ENCODE measurements at places on chromosomes 7 and 10.

DNA sequence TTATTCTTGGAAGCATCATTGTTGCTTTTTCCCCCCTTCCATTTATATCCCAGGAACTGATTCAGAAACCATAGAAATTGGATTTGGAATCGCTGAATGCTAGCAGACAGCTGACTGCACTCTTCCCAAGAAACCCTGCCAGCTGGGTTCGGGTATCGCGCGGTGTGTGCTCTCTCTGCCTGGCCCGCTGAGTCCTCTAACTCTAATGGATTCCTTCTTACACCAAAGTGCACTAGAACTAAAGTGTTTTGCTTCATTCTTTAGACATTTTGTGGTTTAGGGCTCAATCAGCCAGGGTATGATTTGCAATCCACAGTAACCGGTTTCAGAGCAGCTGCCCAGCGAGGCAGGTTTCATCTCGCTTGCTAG, 92.2 kb downstream of the EGFR start:
- no peak for DNase-seq

DNA sequence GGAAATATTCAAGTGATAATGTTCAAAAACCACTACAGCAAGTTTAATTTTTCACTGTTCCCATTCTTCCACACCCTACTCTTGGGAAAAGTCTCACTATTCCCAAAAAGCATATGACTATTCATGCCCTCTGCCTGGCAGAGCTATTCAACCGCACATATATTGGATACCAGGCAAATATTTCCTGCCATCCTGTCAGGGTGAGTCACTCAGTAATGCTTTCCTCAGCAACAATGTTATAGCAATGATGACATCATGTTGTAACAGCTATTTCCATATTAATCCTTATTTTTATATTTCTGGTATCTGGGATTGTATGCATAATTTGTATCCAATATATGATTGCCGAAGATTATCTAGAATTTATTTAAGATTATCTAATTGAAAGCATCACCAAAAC, 114.0 kb upstream of the PLXDC2 start:
- no peak for DNase-seq

GRCh38 chr7:138890499-138891445, 90.4 kb downstream of the KIAA1549 start:
- DNase-seq: no peak

- DNase-seq: no peak
Observed at GRCh38 chr10:67114945-67115344, 189.1 kb downstream of the LRRTM3 start.

- no peak for DNase-seq
Observed at GRCh38 chr10:79405221-79405994, 40.0 kb downstream of the ZCCHC24 start.

GRCh38 chr10:32139223-32140073, 83.2 kb upstream of the KIF5B start:
- no peak for DNase-seq

GRCh38 chr10:1968257-1969033, 231.1 kb upstream of the ADARB2 start:
- no peak for DNase-seq

DNA sequence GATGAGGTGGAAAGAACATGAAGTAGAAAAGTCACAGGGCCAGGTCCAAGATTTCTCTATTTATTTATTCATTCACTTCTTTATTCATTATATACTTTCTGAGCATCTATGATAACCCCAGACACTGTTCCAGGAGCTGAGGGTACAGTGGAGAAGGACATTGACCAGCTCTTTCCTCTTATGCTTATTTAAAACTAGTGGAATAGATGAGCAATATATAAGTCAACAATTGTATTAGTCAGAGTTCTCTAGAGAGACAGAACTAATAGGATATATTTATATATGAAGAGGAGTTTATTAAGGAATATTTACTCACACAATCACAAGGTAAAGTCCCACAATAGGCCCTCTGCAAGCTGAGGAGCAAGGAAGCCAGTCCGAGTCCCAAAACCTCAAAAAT, 15.0 kb upstream of the GPR37 start:
- DNase-seq: no peak

DNA sequence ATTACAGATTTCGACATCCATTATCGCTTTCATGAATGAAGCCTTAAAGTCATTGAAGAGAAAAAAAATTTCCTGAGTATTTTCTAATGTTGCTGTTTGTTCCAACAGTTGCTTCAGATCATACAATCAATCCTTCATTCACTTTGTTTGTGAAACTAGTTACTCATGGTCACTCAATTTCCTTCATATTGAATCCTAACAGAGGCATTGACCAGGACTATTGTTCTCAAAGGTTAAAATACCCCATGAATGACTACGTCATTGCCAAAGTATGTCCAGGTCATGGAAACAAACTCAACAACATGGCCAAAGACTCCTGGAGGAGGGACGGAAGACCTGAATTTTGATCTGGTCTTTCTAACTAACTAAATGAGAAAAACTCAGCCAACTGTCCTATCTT, 54.0 kb upstream of the ABCB5 start:
- no peak for DNase-seq

DNA sequence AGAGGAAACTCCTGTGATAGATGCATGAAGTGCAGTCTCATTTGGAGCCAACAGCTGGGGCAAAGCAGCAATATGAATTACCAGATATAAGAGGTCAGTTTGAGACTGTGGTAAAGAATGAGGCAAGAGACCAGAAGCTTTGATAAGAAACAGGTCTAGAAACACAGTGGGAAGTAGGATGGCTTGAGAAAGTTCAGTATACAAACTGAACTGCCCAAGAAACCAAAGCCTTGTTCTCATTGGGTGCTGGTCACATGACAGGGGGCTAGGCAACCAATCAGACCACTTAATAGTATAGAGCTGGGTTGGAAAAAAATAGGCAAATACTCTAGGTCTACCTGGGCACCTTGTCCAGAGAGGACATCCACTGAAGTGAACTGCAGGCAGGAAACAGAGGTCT, 46.2 kb upstream of the PLCE1 start:
- no peak for DNase-seq

GRCh38 chr10:50417486-50417885, 166.2 kb upstream of the ASAH2 start:
- DNase-seq: no peak

DNA sequence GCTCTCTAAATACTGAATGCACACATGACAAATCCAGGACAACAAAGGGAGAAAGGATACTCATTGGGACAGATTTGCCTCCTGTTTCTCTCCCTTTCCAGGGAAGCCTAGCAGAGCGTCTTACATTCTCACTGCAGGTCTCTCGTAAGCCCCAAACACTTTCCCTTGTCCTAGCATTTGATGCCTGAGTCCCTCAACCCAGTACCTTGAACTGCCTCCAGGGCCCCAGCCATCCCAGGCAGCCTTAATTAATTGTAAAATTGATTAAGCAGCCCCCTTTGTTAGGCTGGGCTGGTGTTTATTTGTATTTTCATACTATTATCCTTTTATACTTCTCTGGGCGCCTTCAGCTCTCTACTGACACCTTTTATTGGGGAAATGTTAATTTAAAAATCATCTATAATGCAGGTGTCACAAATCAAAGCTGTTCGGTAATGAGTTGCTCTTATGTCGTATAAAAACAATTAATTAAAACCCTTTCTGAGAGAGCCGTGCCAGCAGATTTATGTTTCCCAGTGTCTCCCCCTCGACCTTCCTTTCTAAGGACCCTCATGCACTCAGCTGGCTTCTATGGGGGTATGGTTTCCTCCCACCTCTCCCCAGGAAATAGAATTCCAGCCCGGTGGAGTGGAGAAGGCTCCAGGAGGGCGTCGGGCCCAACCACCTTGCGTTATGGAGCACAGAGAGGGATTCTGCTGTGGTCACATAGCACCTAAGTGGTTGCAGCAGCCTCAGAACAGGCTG, 243.8 kb downstream of the RPS24 start:
- no peak for DNase-seq

GRCh38 chr10:17138460-17139042, 8.9 kb upstream of the CUBN start:
- no peak for DNase-seq

- DNase-seq: no peak
Observed at GRCh38 chr7:129591868-129592267, 19.7 kb upstream of the NRF1 start.

DNA sequence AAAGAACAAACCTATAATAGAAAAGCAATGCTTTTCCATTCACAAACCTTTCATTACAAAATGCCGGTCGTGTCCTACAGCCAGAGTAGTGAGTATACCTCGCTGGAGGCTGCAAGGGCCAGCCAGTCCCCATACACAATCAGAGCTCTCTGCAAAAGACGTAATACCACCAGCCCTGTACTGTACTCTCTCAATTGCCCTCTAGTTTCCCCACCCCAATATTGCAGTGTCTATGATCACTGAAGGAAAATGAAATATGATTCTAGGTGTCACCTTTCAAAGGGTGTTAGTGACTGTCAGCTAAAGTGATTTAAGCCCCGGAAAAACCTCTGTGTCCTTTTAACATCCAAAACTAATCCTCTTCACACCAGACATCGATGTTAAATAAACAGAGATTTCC, 24.8 kb downstream of the PLXNA4 start:
- no peak for DNase-seq

DNA sequence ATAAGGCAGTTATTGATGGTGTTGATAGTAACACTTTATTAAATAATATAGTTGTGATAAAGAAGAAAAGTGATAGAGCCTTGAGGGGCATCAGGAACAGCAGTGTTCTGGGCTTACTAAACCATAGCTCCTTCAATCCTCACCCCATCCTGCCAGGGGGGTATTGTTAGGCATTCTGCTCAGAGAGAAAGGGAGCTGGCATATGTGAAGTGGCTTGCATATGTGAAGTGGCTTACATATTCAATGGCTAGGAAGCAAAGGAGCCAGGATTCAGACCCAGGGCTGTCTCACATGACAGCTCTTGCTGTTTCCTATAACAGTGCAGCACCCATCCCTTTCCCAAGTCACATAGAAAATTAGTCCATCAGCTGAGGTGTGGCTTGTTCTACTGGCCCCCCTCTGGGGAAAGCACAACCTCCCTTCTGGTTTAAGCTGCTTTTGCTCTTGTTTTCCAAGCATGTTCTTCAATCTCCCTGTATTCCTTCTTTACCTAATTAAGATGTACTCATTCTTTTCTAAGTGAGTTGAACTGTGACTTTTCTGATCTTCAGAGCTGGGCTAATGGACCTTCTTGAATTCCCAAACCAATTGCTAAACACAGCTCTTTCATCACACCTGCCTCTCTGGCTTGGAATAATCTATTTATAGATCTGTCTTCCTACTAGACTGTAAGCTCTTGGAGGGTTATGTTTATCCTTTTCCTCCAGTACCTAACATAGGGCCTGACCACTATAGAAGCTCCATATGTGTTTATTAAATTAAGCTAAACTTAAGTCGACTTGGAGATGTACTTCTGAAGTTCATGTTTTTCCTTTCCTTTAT, 108.7 kb upstream of the GLI3 start:
- DNase-seq: no peak

DNA sequence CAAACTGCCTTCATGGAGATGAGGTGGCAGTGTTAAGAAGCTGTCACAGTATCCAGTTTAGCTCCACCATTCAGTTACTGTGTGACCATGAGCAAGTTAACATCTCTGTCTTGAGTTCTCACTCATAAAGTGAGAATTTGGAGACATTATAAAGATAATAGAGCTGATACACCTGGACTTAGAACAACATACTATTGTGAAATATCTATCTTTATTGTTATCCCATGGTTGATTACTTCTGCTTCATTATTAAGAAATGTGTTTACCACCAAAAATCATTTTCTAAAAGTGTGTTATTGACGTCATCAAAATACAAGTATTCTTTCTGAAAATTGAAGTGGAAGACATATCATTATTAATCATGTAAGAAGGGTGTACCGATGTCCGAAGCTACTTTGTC, 166.9 kb downstream of the SEMA3A start:
- DNase-seq: no peak

DNA sequence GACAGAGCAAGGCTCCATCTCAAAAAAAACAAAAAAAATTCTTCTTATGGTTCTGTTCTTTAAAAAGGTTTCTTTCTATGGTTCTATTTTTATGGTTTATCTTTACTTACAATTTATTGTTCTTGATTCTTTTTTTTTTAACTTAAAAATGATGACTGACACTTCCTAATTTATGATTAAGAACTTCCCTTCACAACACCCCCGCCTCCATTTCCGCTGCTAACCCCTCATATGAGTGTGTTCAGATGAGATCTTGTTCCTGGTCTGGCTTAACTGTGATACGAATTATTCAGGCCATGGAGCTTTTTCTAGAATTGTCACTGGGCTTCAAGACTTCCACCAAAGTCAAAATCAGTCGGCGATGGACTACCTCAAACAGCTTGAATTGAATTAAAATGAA, 33.9 kb downstream of the PTER start:
- DNase-seq: no peak

- no peak for DNase-seq
Observed at GRCh38 chr10:89888321-89889070, 187.1 kb downstream of the KIF20B start.

DNA sequence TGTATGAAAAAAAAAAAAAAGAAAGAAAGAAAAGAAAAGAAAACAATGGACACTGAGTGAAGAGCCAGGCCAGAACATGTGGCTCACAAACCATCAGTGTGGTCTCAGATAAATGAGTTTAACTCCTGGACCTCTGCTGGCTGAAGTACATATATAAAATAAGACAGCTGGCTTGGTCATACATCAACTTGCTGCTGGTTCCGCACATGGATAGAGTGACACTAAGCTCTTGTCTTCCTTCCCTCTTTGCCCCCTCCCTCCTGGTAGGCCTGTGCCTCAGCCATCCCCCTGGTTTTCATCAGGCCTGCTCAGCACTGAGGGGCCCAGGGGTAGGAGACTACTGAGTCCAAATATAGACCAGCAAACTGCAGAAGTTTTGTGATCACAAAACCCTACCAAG, 58.1 kb upstream of the DGKI start:
- DNase-seq: no peak

All from T-helper 1 cell (primary cell).